Bronchus fibroblast of lung (primary cell): ENCODE measurements at places on chromosomes 2 and 18. TPM values are rescaled to one million over a fixed set of nuclear protein-coding genes. Genes with fewer than 3 reads are reported as not detected.

The FHL2 gene
- total RNA-seq, result 172 and 185 TPM in 2 replicates

The C2orf66 gene
- not detected in 2 replicates for total RNA-seq

The SNTG2 gene
- not detected in 2 replicates for total RNA-seq

The SULT1C2 gene
- under 0.01 TPM in 1 of 2 replicates, not detected in the other for total RNA-seq

The MC5R gene
- not detected in 2 replicates for total RNA-seq

The FBXO11 gene
- 17.4 and 17.5 TPM in 2 replicates for total RNA-seq
